ENCODE measurements at places on chromosomes 4 and X.

DNA sequence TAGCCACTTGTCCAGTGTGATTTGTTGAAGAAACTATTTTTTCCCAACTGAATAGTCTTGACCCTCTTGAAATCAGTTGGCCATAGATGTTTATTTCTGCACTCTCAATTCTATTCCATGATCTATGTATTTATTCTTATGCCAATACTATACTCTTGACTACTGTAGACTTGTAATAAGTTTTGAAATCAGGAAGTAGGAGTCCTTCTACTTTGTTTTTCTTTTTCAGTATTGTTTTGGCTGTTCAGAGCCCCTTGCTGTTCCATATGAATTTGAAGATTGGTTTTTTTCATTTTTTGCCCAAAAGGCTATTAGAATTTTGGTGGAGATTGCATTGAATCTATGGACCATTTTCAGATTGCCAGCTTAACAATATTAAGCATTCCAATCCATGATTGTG lies 10.2 kb downstream of the SAP30 start:
- DNase-seq: no peak

- no peak for DNase-seq
These were observed 109.1 kb upstream of the SLC4A4 start for GRCh38 chr4:71229477-71230270.

DNA sequence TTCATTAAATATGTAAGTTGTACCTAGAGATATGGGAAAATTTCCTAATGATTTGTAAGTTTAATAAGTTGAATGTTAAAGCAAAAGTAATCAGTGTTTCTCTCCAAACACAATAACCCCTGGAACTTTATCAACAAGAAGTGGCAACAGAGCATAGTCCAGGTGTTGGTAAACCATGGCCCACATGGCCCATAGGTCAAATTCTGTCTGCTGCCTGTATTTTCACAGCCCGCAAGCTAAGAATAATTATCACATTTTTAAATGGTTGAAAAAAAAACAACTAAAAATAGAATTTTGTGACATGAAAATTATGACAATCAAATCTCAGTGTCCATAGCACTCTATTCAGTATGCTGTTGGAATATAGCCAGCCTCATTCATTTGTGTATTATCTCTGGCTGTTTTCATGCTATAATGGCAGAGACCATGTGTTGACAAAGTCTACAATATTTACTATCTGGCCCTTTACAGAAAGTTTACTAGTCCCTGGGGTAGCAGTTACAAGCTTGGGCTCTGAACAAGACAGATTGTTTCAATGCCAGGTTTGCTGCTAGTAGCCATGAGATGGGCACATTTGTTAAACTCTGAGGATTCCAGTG lies 395.8 kb downstream of the GASK1B start:
- no peak for DNase-seq

DNA sequence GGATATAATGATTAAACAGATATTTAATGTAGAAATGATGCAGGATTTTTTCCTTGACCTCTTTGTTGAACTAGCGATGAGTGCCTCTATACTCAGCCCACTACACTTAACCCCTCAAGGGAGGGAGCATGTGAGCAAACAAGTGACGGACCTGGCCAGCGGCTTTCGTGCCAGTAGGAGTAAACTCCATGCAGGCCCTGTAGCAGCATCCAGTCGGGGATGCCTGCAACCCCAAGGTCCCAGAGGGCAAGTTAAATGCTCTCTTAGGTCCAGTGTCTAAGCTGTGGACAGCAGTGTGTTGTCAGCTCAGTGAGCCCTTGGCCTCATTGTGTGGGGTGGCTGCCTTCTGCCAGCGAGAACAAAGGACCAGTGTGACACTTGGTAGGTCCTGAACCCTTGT lies 708.7 kb downstream of the TECRL start:
- no peak for DNase-seq

GRCh38 chr4:118354913-118355312 lies 2.1 kb upstream of the PRSS12 start:
- DNase-seq: no peak

- no peak for DNase-seq
These were observed 33.3 kb downstream of the SLIT2 start for GRCh38 chr4:20284990-20285389.

GRCh38 chr4:83370640-83370906 lies 35.9 kb upstream of the HPSE start:
- no peak for DNase-seq

- no peak for DNase-seq
These were observed at the start of gene NUDT11 for GRCh38 chrX:51496501-51497291. Gene NUDT11, minus strand, starts transcription at chrX:51496592. Its CDS starts 148 bp downstream, at chrX:51496444.

DNA sequence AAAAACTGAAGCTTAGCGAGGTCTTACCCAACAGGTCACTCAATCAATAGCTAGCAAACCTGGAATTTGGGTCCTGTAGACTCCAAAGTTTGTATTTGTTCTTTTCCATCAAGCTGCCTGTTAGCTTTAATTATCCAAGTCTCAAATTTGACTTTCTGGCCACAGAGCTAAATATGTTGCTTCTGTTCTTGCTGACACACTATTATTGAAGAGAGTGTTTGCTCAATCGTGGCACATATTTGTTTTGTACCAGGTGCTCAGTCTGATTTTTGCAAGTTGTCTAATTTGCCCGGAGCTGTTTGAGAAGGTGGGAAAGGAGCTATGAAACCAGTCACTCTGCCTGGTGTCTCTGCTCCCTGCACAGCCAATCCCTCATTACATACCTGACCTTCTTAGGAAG lies 41.7 kb upstream of the FRMD7 start:
- DNase-seq: no peak

DNA sequence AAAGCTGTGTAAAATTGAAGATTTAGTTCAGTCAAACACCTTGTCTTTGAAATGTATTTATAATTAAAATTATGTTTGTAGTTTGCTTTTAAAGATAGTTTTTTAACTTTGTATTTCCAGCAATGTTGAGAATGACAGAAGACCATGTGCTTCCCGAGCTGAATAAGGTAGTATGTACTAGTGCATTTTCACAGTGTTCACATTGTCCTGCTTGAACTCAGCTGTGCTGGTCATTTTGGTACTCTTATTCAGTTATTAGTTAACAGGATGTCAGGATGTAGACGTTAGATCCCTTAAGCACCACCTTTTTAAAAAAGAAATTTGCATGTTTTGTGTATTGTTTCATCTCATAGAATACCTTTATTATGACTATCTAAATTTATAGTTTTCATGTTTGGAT lies 28.4 kb downstream of the ANAPC4 start:
- no peak for DNase-seq

DNA sequence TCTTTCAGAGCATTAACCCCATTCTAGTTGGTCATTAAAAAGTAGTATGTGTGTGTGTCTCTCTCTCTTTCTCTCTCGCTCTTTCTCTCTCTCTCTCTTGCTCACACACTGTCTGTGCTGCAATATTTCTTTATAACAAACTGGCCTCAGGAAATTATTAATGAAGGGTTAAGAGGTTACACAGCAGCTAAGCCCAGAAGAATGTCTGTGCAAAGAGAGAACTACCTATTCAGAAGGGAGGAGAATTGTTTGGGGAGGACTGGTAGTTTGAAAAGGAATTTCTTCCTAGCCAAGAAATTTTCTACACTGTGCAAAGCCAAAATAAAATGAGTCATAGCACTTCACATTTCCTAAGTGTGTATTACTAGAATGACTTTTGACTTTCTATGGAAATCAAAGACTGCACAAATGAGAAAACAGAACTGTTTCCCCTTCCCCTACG lies 22.2 kb downstream of the PDGFC start:
- DNase-seq: no peak

GRCh38 chr4:2608291-2608690 lies 71.8 kb downstream of the FAM193A start:
- DNase-seq: no peak

DNA sequence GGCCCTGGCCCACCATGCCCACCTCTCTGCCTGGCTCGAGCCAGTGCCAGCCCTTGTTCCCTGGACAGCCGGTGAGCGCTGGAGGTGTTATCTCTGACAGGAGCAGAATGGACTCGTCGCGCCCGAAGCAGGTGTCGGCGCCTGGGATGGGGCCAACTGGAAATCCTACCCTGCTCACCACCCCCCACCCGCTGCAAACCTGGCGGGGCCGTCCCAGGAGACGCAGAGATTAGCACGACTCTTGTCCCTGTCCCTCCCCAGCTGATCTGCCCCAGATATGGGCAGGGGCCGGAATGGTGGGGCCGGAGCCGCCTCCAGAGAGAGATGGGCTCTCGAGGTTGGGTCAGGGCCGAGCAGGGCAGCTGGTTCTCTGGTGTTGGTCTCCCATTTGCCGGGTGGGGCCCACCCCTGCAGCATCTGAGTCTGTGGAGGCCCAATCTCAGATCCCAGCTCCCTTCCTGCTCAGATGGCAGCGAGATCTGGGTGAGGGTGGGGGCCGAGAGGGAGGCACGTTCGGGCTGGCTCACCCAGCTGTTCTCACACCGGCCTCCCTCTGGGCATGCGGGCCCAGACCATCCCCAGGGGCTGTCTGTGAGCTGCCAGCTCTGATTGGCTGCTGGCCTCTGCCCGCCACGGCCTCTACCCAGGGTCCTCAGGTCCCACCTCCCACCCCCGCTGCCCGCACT lies 20.1 kb upstream of the FGFR3 start:
- no peak for DNase-seq

DNA sequence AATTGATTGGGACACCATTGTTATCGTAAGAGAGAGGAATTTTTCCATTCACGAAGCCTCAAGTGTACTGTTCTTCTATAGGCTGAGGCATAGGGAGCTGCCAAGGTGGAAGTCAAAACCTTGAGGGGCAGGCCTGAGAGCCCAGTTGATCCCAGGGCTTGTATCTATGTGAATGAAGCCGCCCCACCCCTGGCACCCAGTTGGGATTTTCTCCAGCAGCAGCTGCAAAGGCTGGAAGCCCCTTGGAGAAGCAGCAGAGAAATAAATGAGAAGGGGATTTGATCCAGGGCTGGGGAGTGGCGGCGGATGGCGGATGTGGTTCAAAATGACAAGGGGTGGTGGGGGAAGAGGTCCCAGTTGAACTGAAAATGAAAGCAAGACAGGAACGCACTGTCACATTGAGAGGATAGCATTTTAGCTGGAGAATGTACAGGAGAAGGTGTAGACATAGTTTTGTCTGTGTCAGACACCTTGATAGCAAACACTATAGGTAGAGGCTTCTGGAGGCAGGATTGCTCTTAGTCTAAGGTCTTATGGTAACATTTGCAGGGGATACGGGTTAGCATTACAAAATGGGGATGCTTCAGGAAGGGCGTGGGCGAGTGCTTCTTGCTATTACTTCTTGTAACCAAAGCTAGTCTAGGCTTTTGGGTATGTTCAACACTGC lies 32.6 kb downstream of the DOCK11 start:
- peak; percentile 17 for DNase-seq

DNA sequence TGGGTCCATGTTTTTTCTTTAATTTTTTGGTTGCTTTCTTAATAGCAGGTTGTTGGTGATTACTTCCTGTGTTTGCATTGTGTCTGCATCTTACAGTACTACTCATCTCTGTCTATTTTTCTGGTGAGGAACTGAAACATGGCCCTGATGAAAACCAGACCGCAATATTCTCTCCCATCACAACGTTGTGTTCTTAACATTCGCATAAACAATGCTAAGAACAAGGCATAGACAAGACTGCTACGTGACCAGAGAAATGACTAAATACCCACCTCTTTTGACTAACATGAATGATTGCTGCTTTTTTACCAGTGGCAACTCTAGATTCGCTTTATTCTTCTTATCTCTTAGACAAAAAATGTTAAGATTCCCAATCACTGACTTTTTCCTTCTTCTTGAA lies 179.1 kb downstream of the GC start:
- DNase-seq: no peak

GRCh38 chr4:150581641-150582051 lies 305 bp upstream of the MAB21L2 start:
- no peak for DNase-seq

- DNase-seq: no peak
These were observed 1.0 kb downstream of the GABRA3 start for GRCh38 chrX:152450076-152450475.

DNA sequence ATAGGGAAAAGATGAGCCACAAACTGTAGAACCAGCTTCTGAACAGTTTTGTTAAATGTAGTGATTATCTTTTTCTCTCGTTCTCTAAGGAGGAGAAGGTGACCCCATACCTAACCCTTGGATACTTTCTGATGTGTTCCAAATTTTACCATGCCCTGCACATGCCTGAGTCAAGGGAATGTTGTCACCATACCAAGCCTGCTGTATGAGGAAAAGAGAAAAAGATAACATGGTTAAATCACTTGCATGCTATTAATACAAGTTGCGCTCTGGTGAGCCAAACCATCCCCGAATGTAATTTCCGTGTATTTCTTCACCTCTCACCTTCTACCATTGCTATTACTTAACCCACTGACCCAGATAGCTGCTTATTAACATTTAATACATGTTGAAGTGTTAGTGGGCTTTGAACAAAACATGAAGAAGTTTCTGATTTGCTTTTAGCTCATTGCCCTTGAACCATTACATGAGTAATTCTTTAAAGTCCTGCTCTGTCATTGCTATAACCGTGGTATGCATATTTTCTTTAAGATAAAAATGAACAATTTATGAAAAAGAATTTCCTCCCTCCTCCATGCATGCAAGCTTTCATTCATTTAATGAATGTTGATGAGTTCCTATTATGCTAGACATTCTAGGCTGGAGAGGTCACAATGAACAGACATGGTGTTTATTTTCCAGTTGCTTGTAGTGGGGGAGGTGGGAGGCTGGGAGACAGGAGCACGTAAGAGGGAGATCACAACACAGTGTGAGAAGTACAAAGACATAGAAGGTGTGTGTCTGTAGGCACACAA lies 13.6 kb upstream of the KIT start:
- no peak for DNase-seq

DNA sequence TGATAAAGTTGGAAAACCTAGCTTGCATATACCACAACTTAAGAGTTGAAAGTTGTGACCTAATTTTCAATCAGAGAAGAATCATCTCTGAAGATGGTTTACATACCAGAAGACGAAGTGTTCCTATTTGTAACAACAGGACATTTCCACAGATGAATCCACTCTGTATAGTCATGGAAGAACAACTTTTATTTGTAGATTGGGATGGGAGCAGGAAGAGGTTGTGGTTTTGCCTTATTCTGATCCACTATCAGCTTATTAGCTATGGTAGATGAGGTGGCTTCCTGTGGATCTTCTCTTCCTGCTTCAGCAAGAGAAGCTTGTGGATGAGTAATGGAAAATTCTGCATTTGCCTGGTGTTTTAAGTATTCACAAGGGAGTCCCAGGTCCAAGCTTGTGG lies 18.6 kb upstream of the SUPT20HL1 start:
- DNase-seq: no peak
